ENCODE measurements at places on chromosomes 3 and 15.

GRCh38 chr15:98412852-98413251 lies 235.5 kb upstream of the IGF1R start:
- no peak for DNase-seq

- no peak for DNase-seq
Measured at GRCh38 chr15:83954506-83954905, 281.1 kb upstream of the GOLGA6L4 start.

DNA sequence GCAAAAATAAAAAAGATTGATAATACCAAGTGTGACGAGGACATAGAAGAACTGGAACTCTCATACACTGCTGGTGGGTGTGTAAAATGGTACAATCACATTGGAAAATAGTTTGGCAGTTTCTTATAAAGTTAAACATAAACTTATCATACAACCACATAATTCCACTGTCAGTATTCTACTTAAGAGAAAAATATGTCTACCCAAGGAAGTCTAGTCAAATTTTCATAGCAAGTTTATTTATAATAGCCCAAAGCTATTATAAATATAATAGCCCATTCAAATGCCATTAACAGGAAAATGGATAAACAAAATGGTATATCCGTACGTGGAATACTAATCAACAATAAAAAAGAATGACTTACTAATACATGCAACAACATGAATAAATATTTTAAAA lies 40.6 kb upstream of the BCL2A1 start:
- DNase-seq: no peak

DNA sequence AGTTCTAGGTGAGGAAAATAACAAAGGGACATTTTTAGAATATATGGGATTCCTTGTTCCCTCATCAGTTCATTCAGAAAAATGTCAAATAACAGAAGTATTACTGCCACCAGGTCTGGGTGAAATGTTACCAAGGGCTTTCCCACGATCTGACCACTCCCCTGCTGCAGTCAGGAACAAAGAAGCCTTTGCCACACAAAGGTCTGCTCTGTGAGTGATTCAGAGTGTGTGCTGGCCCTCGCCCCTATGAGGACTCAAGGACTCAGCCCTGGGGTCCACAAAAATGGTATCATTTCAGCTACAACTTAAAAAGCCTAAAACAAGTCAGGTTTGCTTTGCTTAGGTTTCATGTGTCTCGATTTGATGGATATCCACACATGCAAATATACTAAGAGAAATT lies 5.0 kb downstream of the MKRN3 start:
- no peak for DNase-seq

DNA sequence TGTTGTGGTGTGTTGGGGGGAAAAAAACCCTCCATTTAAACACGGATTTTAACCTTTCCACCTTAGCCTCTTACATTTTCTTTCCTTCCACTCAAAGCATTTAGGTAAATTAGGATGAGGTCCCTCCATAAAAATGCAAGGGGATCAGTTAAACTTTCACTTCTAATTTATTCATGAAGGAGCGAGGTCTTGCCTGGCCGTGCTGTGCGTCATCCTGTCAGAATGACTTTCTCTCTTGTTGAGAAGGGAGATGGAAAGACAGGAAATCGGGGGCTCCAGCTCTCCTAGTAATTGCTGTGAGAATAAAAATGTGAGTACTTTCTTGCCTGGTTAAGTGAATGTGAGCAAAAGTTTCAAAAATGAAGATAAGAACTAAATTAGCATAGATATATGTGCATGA lies 962.3 kb upstream of the NR2F2 start:
- no peak for DNase-seq

DNA sequence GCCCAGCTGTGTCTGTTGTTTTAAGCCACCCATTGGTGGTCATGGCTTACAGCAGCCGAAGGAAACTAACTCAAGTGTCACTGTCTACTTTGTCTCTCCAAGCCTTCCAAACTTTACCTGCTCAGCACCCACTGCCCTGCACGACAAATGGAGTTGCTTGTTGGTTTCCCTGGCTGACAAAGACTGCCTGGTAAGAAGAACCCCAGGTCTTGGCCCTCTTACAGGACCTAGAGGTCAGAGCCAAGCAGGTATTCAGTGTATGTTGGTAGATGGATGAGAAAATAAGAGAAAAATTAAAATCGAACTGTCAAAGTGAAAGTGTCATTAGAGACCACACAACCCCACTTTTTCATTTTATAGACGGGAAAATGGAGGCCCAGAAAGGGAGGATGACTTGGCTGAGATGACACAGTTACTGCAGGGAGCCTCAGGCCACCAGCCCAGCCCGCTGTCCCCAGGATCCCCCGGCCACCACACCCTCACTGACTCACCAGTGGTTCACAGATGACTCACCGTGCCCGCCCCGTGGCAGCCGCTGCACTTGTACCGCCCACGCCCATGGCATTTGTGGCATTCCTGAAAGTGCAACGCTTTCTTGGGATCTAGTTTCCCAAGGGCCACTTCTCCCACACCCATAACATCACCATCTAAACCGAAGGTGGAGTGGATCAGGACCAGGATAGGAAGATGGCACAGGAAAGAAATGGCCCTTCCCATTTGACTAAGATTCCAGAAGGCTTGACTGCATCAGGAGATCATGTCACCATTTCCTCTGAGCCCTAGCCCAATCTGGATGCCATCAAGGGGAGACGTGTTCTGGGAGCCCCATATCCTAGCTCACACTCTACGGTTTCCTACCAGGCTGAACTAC lies 15.2 kb downstream of the SSUH2 start:
- no peak for DNase-seq

- DNase-seq: no peak
Measured at GRCh38 chr15:83977992-83978391, 257.6 kb upstream of the GOLGA6L4 start.

- DNase-seq: no peak
Measured at GRCh38 chr15:65354835-65355172, 23.0 kb downstream of the IGDCC3 start.

- DNase-seq: no peak
Measured at GRCh38 chr3:131484496-131485111, 18.2 kb downstream of the MRPL3 start.

- no peak for DNase-seq
Measured at GRCh38 chr15:40233727-40234577, 4.9 kb upstream of the PAK6 start.

DNA sequence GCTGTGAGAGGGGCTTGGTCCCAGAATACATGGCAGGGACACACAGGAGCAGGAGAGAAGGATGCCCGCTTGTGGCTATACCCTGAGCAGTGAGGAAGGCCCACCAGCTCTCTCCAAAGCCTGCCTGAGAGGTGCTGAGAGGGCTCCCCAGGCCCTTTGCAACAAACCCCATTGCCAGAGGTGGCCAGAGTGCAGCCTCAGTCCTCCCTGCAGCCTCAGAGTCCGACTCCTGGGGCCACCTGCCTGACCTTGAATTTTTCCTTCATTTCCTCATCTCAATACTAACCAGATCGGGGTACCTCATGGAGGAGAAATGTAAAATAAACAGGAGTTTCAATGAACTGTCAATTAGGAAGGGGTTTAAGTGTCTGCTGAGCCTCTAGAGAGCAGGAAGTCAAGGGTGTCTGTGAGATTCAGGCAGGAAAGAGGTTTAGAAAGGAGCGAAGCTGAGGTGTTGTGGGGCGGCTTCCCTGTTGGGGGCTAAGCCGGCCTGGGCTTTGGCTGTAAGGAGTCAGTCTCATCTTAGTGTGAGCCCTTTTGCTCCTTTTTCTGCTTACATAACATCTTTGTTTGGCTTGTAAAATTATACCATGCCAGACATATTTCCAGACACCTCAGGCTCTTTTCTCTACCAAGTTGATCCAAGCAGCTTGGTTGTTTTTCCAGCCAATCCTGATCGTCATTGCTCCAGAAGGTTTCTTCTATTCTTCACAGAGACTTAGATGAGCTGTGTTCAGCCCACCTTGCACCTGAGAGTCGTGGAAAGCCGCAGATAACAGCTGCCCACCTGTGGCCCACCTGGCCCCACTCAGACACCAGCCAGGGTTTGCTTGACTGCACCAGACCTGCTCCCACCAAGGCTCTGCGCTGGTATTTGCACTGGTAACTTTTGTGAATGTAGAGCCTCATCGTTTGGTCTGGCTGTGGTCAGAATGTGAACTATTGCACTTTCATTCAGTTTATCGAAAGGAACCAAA lies 36.7 kb downstream of the CMTM7 start:
- DNase-seq: no peak

GRCh38 chr3:65880350-65880749 lies 158.4 kb downstream of the MAGI1 start:
- no peak for DNase-seq

- no peak for DNase-seq
Measured at GRCh38 chr3:155859859-155860258, 5.6 kb upstream of the SLC33A1 start.

- DNase-seq: no peak
Measured at GRCh38 chr3:100169201-100169920, 55.1 kb upstream of the FILIP1L start.

DNA sequence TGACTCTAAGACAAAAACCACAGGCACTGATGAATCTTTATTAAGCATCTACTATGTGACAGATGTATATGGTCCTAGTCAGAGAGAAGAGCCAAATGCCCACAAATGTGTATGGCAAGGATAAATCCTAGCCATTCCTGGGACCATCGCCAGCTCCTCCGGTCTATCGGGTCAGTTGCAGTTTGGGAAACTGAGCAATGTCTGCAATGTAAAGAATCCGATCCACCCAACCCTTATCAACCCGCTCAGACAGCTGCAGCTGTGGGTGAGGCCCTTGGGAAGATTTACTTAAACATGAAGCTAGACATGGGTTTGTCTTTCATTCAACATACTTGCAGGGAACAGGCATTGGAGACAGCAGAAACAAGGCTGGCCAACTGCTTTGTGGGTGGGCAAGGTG lies 40.5 kb upstream of the CDV3 start:
- DNase-seq: no peak

DNA sequence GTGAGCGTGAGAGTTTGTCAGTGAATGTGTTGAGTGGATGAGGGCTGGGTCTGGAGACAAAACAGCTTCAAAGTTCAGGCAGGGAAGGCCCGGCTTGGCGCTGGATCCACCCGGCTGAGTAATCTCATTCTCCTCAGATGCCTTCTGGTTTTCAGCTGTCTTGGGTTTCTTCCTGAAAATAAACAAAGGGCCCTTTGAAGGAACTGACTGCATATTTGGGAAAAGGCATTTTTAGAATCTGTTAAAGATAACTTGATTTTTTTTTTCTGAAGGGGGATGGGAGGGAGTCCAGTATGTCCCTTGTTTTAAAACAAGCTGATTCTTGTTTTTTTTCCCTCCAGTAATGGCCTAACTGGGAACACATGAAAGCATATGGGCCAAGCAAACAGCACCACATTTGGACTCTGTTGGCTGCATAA lies 86.4 kb downstream of the TIGIT start:
- DNase-seq: no peak

DNA sequence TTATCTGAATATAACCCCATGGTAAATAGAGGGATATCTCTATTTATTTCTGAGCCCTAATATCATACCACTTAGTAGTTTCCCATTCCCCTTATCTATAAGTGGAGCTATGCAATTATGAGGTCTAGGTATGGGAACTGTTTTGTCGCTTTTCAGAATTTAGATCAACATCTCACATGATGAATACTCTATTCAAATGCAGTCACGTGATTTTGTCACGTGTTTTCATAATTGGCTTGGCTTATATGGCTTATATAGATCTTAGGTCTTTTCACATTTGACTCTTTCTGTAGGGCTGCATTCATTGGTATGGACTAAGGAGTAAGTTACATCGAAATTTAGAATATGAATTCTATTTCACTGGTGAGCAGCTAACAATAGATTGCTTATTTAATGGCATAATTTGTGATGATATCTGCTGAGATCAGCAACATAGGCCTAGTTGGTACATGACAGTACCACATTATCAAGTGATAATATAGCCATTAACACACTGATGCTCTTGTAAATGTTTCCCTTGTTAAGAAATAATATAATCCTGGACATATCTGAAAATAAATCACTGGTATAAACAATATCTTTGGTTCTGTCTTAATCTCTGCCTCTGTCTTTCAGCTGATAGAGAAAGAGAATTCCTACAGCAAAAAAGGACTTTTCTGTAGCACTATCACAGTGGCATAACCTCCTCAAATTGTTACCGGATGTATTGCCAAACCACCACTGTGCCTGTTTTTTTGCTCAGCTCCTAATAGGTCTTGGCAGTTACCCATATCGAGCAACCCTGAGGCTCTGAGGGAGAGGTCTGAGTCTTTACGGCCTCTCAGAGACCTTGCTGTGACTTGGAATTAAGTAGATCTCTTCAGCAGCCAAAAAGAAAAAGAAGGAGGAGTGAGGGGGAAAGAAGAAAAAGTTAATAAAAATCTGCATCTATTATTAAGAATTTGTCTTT lies 357.1 kb downstream of the ZPLD1 start:
- DNase-seq: no peak

DNA sequence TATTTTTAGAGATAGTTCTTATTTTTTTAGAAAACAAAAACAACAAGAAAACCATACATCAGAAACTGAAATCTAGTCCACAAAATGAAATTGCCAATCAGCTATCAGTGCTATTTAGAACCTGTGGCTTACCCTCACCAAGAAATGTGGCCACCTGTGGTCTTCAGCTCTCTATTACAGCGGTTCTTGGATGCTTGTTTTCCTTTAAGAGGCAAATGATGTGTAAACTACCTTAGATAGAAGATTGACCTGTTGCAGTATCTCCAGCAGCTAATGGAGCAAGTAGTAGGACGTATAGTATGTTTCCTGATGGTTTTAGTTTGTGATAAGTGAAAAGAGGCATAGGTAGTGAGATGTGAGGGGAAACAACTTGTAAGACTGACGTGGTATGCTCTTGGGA lies 21.2 kb downstream of the TFG start:
- DNase-seq: no peak

DNA sequence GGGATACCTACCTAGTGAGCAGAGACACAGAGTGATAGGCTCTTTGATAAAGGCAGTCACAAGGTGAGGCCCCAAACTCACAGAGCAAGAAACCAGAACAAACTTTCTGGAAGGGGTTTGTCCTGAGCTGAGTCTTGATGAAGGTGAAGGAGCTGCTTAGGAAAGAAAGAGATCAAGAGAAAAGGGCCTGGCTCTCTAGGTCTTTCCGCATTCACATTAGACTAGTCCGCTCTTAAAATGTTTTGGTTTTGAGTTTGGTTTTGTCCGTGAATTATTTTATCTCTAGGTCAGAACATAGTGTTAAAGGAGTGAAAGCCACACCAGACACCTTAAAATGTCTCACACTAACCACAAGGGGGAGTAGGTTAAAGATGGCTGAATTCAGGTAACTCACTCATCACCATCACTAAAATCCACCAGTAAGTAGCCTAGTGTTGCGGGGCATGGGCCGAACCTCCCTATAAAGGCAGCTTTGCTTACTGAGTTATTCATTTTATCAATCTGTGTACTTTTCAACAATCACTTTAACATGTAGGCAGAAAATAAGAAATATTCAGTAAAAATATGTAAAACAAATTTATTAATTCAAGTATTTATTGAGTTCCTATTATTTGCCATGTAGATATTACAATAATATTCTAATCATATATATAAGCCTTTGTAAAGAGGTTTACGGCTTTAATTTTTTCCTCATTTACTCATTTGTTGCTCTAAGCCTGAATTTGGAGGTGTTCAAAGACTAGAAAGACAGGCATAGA lies 121.5 kb upstream of the TSC22D2 start:
- no peak for DNase-seq

- DNase-seq: no peak
Measured at GRCh38 chr3:52777959-52778805, 783 bp downstream of the ITIH1 start.
